ENCODE measurements at places on chromosomes 5 and 9.

DNA sequence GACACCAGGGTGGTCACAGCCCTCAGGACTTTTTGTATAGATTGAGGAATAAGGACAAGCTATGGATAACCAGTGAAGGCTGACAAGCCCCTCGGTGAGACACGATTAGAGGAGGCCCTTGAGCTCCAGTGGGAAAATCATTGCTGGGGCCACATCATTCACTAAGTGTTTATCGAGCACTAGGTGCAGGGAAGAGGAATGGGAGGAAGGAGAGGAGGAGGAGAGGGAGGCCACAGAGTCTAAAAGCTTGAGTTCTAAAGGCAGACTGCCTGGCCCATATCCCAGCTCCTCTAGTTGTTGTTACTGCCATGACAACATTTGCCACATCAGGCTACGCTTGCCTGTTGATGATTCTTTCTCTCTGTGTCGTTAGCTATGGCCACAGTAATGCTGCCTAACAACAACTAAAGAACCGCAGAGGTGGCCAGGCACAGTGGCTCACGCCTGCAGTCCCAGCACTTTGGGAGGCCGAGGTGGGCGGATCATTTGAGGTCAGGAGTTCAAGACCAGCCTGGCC lies 37.6 kb downstream of the NKX2-5 start:
- no peak for DNase-seq

DNA sequence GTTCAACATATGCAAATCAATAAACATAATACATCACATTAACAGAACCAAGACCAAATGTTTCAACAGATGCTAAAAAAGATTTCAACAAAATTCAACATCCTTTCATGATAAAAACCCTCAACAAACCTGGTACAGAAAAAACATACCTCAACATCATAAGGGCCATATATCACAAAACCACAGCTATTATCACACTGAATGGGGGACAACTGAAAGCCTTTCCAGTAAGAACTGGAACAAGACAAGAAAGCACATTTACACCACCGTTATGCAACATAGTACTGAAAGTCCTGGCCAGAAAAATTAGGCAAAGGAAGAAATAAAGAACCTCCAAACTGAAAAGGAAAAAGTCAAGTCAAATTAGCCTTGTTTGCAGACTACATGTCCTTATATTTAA lies 93.6 kb downstream of the DTWD2 start:
- DNase-seq = no peak

DNA sequence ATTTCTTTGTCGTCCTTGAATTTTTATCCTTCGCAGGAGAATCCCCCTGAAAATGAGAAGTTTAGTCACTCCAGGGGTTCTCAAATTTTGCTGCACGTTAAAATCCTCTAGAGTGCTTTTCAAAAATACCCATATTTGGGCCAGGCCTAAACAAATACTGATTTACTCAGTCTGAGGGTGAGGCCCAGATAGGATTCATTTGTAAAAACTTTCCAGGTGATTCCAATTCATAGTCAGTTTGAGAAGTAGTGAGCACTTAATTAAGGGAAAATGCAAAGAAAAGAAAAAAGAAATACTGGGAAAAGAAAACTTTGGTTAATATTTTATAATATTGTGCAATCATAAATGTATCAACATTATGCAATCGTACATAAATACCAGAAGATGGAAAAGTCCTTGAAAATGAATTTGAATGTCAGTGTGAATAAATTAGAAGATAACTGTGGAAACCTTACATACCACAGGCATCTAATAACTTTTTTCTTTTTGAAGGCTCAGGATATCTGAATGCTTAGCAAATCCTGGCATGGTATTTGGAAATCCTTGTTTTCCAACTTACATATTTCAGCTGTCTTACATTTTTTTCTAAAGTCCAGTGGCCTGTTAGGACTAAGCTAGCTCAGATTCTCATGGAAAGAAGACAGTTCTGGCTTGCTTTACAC lies 116.5 kb upstream of the DAPK1 start:
- DNase-seq = peak; percentile 96

- no peak for DNase-seq
Measured at GRCh38 chr5:82182662-82183061, 95.5 kb downstream of the RPS23 start.

- no peak for DNase-seq
Measured at GRCh38 chr9:20083390-20083789, 294.6 kb upstream of the SLC24A2 start.

Data from fibroblast of skin of scalp (primary cell).